T-helper 17 cell (primary cell): ENCODE measurements at places on chromosomes 13 and 19.

DNA sequence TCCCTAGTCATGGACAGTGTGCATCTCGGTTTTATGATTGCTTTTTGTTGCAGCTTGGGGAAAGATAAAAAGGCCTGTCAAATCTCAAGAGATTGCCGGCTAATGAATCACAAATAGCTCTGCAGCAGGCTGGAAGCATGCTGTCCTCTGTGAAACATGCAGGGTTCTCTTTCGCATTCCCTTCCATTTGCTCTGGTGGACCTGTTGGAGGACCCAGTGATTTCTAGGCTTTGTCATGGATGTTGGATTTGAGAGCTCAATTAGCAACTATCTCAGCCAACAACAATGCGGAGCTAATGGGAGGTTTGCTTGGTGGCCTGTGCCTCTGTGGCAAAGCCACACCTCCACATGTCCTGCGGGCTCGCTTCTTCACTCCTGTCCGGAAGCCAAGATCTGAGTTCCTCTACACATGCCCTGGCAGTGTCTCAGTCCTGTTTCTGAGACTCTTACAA, 418.1 kb upstream of the ARGLU1 start:
- no peak for DNase-seq

DNA sequence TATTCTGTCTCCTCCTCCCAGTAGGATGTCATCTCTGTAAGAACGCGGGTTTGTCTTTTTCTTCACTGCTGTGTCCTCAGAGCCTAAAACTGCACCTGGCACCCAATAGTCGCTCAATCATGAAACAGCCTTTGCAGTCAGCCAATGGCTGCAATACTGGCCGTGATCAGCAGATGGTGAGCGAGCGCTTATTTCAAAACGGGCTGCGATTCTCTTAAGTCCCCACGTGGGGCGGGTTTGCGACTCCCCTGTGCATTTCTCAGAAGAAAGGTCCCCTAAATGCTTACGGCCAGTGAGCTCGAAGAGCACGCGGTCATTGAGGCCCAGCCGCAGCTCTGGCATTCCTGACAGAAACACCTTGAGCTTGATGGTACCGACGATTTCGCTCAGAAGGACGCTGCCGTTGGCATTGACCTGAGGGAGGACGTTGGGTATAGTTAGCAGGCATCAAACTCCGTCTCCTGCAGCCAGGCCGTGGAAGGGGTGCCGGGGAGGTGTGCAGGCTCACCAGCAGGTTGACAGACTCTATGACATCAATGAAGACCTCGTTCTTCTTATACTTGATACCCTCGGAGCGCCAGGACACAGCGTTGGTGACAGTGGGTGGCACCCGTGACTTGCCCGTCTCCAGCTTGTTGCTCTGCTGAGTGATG, 6.0 kb downstream of the AP1M2 start:
- DNase-seq = peak; percentile 74

DNA sequence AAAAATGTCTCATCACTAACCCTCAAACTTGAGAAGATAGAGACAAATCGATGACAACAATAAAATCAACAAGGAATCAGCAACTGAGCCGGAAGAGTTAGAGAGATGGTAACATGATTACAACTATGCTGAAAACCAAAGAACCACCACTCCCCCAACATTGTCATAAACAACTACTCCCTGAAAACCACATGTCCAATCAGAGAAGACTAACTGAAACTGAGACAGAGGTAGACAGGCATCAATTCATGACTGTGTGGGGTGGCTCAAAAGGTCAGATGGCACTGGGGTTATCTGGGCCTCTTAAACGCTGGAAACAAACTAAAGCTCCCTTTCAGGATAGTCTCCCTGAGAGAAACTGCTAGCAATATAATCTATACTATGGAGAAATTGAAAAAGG, 488.8 kb downstream of the KCTD12 start:
- no peak for DNase-seq

DNA sequence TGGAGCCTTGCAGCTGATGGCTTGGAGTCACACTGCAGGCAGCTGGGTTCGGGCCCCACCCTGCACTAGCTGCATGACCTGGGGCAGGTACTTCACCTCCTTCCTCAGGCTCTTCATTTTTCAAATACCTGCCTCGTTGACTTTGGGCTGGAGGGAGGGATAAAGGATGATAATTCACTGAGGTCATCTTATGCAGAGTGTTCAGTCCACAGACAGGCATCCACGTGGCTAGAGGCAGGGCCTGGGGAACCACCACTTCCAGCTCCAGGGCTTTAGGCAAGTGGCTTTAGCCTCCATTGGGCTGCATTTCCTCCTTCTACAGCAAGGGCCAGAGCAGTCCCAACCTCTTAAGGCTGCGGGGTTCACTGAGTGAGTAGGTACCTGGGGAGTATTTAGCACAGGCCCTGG, 84.8 kb downstream of the SIPA1L3 start:
- DNase-seq = no peak
